ENCODE measurements at places on chromosomes 3 and 15. TPM values are rescaled to one million over a fixed set of nuclear protein-coding genes. Genes with fewer than 3 reads are reported as not detected.

C15orf62 gene
- not detected for total RNA-seq

SMCO1 gene
- total RNA-seq: not detected

CHRM5 gene
- total RNA-seq: not detected

LCTL gene
- total RNA-seq: not detected

HIGD2B gene
- total RNA-seq: not detected

ERC2 gene
- 0.19 TPM for total RNA-seq

RLBP1 gene
- not detected for total RNA-seq

LTF gene
- total RNA-seq: not detected

EXOSC7 gene
- total RNA-seq: 50.0 TPM

PLA2G4F gene
- total RNA-seq: not detected

HDC gene
- not detected for total RNA-seq

CCDC32 gene
- 26.9 TPM for total RNA-seq

WDR93 gene
- not detected for total RNA-seq

TERC gene
- 69.2 TPM for total RNA-seq

SERPINI2 gene
- not detected for total RNA-seq

CFAP100 gene
- total RNA-seq: not detected

TRIM42 gene
- total RNA-seq: not detected

BFSP2 gene
- not detected for total RNA-seq

All from glomerular endothelial cell (primary cell).